Activated T-cell treated with anti-CD3 and anti-CD28 coated beads, Interleukin-2, amount 50 U/mL, for 1 hour (primary cell): ENCODE measurements at places on chromosomes 12 and 14.

DNA sequence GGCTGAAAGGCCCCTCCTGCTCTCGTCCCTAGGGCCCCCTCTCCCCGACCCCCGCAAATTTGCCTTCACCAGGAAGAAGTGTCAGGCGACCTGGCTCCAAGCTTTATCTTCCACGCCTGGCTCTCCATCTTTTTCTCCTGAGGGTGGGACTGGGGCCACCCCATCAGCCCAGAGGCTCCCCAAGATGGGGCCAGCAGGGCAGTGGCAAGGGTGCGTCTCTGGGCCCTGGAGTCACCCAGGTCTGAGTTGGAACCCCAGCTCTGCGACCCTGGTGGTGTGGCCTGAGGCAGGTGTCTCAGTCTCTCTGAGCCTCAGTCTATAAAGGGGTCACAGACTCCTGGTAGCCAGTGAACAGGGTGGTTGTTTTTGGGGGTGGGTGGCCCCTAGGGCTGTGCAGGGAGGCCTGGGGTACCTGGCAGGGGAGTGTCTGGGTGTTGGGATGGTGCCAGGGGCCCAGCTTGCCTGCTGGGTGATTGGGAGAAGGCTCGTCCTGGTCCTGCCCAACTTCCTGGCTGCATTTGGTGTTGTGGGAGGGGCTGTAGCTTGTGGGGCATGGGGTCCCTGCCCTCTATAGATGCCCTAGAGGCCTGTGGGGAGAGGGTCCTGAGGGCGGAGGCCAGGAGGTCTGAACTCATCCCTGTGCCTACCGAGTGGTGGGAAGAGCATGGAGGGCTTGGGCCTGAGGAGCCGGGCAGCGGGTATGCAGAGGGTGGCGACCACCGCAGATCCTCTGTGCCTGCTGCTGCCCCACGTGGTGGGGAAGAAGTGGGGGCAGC is 7.6 kb downstream of the KIF26A start:
- DNase-seq: no peak

- no peak for DNase-seq
These were observed 3.2 kb downstream of the MLXIP start for GRCh38 chr12:122081697-122082221.

DNA sequence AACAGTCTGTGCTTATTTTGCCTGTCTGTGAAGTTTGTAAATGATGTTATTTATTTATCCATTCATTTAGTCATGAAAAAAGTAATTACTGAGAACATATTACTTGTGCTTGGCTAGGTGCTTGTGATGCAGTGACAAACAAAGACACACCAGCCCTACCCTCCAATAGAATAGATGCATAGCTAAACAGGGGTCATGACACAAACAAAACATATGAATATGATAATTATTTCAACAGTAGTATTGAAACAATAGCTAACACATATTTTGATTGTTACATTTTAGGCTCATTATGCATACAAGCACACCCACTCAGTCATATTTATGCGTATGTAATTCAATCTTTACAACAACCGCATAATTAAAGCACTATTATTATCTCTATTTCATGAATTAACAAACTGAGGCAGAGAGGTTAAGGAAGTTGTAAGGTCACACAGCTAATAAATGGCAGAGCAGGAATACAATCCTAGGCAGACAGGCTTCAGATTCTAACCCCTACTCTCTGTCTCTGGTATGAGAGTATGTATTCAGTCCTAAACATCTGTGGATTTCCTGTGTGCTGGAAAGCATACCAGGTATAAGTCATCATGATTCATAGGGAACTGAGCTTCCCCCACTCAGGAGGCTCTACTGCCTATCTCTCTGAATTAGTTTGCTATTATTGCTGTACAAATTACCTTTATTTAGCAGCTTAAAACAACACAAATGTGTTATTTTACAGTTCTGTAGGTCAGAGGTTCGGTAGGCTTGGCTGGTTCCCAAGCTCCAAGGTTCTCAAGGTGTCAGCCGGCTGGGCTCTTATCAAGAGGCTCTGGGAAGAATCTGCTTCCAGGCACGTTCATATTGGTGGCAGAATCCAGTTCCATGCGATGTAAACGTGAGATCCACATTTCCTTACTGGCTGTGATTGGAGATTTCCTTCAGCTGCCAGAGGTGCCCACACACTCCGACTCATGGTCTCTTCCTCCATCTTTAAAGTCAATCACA is 509.4 kb downstream of the GALC start:
- no peak for DNase-seq

GRCh38 chr12:546265-546919 is 86.7 kb downstream of the B4GALNT3 start:
- DNase-seq: no peak

- DNase-seq: no peak
These were observed 31.5 kb upstream of the ANO6 start for GRCh38 chr12:45184147-45184963.

GRCh38 chr14:99781091-99781490 is 12.1 kb upstream of the EML1 start:
- DNase-seq: no peak

DNA sequence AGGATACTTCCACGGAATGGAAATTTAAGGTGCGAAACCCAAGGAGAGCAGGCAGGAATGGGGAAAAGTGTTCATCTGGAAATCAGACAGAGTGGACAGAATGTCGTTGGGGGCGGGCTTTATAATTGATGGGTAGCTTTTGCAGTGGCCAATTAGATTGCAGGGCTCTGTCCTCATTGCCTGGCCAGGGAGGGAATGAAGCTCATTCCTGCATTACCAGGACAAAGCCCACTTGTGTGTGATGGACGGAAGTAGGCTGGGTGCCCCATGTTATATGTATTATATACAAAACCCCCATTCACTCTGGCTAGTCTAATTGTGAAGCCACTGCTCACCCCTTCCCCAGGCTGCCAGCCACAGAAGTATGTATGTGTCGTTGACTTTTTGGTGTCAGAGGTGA is 23.6 kb downstream of the ZNF664 start:
- no peak for DNase-seq

DNA sequence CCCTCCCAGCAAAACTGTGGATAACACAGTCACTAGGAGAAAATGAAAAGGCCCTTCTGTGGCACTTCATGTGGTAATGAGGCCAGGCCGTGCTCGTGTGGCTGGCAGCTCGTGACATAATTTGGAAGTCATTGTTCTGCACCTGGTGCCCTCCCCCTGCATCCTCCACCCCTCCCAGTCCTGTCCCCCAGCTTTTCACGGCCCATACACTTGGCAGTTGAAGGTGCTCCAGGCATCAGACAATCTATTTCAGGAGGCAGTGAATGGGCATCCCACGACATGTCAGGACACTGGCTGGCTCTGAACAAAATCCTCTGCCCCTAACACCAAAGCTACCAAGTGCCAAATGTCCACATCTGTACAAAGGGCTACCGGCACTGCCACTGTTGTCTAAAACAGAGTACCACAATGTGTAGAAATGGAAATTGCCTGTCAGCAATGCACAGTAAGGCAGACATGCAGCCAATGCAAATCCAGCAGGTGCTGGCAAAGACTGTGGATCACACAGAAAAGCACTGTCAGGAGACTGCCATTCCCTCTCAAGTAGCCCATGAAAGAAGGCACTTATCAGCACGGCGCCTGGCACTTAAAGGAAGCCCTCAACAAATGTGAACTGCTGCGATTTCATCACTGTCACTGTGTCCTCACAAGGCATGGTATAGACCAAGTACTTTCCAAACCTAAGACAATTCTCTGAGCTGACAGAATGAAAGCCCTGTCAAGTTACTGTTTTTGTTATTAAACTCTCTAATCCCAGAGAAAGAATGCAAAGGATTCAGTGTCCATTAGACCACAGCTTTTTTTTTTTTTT is 39.1 kb downstream of the CORO1C start:
- no peak for DNase-seq

- DNase-seq: no peak
These were observed 47.6 kb upstream of the PNMA1 start for GRCh38 chr14:73761618-73762355.

DNA sequence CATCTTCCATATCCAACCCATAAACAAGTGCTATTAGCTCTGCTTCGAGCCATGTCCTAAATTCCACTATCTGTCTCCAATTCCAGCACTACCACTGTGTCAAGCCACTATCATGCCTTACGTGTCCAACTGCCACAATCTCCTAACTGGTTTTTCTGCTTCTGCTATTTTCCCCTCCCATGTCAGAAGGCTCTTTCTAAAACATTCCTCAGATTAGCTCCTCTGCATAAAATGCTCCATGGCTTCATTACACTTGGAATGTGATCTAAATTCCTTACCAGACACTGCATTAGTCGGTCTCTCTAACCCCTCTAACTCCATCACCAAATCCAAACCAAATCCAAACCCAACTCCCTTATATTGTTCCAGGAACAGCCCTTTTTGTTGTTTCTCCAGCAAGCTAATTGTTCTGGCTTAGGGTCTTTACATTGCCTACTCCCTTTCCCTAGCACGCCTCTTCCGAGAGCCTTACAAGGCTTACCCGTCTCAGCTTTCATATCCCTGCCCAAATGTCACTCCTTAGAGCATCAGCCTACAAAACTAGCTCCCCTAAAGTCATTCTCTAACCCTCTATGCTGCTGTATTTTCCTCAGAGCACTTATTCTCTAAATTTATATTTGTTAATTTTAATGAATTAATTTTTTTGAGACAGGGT is 139.7 kb downstream of the HELB start:
- DNase-seq: no peak

- DNase-seq: no peak
These were observed 139.5 kb upstream of the SOX5 start for GRCh38 chr12:24088751-24089509.

GRCh38 chr12:105469701-105470100 is 139.2 kb downstream of the C12orf75 start:
- DNase-seq: no peak

DNA sequence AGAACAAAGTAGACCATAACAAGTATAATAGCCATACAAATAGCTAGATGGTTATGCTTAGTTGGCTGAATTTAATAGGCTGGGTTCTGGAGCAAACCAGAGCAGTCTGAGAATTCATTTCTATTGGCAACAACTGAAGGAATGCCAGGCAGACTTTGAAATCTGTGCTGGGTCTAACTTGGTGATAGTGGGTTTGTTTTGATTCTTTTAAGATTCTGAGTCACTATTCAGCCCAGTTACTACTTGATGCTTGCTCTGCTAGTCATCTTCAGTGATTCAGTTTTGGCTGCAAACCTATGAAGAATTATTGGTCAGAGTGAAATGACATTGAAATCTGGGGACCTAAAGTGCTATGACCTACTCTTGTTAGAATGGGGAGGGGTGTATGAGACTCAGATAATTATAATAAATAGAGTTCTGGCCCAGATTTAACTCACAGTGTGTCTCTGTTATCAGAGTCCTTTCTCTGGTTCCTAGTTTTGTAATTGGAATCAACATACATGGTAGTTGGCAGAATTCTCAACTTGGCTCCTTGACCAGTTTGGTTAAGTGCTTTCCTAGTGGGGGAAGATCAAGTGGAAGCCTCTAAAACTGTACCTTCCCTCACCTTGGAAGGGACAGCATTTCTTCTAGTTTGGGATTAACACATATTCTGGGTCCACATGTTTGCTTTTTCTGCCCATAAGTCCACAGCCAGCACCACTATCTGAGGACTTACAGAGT is 43.5 kb downstream of the MNAT1 start:
- DNase-seq: no peak

DNA sequence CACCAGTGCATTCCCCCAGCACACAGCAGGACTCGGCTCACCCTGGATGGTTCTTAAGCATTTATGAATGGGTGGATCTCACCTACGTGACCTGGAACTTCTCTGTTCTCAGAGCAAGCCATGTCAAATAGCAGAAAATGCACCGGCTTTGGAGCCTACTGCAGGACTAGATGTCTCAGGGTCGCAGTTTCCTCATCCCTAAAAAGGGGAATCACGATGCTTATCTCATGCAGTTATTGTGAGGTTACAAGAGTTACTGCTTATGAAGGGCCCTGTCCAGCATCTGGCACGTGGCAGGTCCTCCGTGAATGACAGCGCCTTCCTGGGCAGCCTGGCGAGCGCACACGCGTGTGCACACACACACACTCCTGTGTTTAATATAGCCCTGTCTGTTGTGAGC is 128.5 kb downstream of the ETV6 start:
- DNase-seq: no peak

GRCh38 chr12:22689876-22690275 is 64.9 kb downstream of the ETNK1 start:
- DNase-seq: no peak

- no peak for DNase-seq
These were observed 22.3 kb downstream of the MSRB3 start for GRCh38 chr12:65300679-65301349.

- no peak for DNase-seq
These were observed 385.8 kb downstream of the FLRT2 start for GRCh38 chr14:85915711-85916110.

DNA sequence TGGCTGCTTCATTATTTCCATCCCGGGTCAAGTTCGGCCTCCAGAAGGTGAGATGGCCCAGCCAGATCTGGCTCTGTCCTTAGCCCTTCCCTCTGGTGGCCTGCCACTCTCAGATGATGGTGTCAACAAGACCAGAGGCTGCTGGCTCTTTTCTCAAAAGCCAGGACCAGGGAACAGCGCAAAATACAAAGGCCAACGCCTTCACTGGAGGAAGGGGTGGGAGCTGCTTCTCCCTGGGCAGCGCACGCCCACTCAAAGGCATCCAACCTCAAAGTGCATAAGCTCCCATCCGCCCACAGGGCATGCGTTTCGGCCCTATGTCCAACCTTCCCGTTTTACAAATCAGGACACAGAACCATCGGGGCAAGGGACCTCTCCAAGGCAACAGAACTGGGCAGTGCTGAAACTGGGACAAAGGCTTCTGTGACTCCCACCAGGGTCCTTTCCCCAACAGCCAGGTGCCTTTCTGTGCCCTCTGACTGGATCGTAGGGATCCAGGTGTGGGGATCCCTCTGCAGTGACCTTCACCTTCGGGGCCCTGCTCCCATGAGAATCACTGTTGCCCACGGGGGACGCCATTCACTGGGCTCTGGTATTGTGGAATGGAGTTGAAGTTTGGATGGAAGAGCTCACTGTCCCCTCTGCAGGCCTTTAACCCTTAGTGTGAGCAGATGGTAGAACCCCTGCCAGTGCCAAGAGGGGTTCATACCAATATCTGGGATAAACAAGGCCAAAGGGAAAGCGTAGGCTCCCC is 76.8 kb downstream of the NINJ2 start:
- no peak for DNase-seq

GRCh38 chr12:5388581-5389535 is 43.0 kb upstream of the NTF3 start:
- no peak for DNase-seq

GRCh38 chr12:94650143-94651056 is at the start of gene TMCC3:
Gene TMCC3 (minus strand): TSS chr12:94650557. CDS start chr12:94650430, 127 bp downstream.
- peak; percentile 39 for DNase-seq

DNA sequence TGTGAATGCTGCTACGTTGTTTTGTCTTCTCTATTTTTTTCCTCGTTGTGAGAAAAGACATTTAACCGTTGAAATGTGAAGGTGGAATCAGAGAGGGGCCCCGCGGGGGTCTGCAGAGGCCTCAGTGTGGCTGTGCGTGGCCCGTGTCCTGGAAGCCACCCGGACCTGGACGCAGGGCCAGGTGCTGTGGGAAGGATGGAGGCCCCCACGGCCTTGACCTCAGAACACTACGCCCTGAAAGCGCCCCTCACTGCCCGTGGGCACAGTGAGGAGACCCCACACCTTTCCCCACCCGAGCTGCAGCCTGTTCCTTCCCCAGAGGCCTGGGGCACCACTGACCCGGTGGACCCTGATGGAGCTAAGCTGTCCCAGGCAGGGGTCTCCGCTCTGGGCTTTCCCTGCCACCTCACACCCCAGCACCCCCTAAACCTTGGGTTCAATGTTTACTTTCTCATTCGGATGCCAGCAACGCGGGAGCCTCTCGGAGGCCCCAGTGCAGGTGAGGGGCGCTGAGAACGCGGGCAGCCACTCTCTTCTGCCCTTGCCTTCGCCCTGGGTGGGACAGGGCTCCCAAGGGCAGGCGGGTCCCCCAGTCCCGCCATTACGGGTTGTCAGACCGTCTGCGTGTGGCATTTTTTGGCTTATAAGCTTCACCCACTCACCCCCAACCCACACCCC is 26.9 kb downstream of the SETD1B start:
- no peak for DNase-seq
